Suppressor macrophage (primary cell): ENCODE measurements at places on chromosomes 2 and 18.

GRCh38 chr2:30191819-30192271 lies 39.5 kb upstream of the LBH start:
- no peak for DNase-seq

DNA sequence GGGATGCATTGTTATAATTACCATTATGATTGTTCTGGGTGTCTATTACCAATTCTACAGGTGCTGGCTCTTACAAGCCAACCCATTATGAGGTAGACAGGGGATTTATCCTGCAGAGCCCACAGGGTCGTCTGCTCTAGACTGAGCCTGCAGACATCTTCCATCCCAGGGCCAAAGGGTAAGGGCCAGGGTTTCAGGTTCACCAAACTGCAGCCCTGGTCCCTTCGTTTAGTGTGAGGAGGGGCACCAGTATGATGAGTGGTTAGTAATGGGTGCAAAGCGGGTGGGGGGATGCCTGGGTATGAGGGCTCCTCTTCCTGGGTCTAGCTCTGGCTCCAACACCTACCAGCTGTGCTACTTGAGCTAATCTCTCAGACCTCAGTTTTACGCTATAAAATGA lies 1.2 kb upstream of the ARID5A start:
- no peak for DNase-seq

GRCh38 chr2:54962511-54962910 lies 87.7 kb downstream of the RTN4 start:
- DNase-seq, result no peak

DNA sequence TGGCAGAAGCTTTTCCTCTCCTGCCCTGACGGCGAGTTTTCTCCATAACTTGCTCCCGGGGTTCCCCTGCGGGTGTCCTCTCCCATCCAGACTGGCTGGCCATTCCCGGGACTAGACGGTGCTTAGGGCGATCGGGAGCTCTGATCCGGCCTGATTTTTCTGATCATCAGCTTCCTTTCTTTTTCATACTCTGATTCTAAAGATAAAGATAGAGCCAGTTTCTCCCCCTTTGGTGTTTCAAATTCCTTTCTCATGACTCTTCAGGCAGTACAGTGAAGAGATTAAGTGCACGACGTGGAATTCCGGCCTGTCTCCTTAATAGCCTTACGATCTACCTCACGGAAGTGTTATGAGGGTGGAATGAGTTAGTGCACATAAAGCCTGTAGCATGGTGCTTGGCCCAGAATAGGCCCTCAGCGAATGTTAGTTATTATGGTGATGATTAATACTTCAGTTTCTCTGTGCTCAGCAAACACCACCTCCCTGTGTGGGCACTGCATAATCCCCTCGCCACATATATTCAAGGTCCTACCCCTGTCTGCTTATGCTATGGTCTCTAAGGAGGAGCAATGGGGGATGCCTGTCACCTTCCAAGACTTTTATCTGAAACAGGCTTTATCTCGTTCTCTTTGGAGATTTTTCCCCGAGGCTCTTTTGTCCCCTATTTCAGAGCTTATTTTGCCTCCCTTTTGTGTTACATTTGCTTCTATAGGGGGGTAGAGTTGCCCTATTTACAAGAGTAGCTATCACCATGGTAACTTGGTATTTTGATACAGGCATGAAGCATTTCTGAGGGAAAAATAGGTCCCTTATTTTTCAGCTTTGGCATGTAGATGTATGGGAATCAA lies 254.8 kb downstream of the CDH2 start:
- no peak for DNase-seq

GRCh38 chr2:29336341-29337241 lies 221.4 kb downstream of the CLIP4 start:
- DNase-seq, result no peak

GRCh38 chr2:230711224-230711623 lies 1.4 kb upstream of the CAB39 start:
- DNase-seq, result peak; percentile 80

- DNase-seq, result no peak
Measured at GRCh38 chr2:170350929-170351826, 173.2 kb downstream of the MYO3B start.

- no peak for DNase-seq
Measured at GRCh38 chr2:240959941-240960308, 38.5 kb upstream of the SNED1 start.

DNA sequence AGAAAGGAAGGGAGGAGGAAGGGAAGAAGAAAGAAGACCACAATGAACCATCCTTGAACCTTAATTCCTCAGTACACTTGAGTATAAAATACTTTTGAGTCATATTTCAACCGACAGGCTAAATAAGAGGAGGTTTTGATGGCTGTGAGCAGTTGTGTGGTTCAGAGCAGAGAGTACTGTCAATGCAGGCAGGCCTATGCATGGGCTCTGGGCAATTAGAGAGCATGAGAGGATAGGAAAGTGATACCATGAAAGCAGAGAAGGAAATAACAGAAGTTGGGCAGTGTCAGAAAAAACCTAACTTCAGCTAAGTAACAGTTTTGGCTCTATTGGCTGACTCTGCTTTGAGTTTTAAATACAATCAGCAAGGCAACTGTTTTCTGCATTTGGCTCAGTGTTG lies 123.6 kb upstream of the STK17B start:
- no peak for DNase-seq

DNA sequence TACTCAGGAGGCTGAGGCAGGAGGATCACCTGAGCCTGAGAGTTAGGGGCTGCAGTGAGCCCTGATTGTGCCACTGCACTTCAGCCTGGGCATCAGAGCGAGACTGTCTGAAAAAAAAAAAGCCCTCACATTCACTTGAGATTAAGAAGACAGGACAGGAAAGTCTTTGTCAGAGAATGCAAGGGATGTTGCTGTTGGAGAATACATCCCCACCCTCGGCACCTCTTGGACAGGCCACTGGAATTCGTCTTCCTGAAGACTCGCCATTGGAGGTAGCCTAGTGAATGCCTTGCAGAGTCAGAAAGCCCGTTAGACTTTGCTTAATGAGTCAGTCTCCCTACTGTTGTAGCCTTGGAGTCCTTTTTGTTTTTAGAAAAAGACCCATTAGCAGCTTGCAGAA lies 205.6 kb downstream of the FAM210A start:
- no peak for DNase-seq

DNA sequence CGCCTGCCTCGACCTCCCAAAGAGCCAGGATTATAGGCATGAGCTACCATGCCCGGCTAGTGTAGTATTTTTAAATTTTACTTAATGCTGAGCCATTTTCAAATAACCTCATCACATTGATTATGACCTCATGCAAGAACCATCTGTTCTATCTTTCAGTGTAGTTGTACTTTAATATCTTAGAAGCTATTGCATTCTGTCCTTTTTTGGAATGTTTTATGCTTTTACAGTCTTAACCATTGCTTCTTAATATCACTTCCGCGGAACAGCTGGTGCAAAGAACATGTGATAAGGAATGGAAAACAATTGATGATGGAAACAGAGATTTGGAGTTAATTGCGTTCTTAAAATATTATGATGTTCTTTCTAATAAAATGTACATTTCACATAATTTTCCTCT lies 2.7 kb downstream of the GEN1 start:
- DNase-seq, result no peak

DNA sequence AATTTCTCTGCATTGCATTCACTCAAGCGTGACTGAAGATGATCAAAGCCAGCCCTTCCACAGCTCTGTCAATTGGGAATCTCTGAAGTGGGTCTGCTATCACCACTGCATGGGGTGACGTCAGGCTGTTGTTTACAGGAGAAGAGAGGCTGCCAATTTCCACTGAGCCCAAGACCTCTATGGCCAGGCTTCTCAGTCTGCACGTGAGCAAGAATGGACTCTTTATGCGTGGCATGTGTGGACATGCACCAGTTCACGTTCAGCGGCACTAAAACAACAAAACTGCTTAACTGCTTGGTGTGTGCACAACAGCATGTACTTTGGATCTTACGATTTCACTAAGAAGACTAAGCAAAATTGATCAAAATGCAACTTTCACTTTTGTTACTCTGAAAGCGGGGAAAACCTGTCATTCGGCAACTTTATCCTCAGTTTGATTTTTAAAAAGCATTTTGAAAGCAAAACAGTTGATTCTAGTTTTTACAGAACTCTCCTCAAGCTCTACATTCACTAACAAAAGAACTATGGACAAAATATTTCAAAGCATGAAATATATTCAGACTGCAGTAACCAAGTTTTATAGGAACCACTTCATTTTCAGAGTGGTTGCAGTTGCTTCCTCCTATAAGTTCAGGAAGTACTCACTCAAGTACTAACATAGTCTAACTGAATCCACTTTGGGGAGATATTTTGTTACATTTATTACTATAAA lies 77.0 kb upstream of the SERTAD2 start:
- DNase-seq, result peak; percentile 65

DNA sequence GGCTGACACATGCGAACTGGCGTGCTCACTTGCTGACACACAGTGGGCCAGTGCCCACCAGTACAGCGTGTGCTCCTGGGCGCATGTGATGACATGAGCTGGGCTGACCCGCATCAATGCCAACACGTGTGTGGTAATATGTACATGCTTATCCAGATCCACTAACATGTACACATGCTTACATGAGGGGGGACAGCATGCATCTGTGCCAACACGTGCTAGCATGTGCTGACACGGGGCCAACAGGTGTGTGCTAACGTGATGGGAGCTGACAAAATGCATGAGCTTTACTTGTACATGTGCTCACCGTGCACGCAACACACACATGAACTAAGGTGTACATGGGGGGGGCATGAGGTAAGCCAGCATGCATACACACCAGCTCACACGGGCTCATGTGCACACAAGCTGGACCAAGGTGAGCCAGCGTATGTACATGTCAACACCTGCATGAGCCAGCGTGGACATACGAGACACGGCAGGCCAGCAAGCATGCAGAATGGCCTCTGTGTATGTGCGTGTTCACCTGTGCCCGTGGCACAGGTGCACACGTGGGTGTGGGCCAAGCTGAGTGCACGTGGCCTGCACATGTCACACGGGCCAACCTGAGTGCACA lies 28.5 kb downstream of the GPC1 start:
- no peak for DNase-seq

- DNase-seq, result no peak
Measured at GRCh38 chr18:10135302-10135926, 221.6 kb downstream of the VAPA start.

DNA sequence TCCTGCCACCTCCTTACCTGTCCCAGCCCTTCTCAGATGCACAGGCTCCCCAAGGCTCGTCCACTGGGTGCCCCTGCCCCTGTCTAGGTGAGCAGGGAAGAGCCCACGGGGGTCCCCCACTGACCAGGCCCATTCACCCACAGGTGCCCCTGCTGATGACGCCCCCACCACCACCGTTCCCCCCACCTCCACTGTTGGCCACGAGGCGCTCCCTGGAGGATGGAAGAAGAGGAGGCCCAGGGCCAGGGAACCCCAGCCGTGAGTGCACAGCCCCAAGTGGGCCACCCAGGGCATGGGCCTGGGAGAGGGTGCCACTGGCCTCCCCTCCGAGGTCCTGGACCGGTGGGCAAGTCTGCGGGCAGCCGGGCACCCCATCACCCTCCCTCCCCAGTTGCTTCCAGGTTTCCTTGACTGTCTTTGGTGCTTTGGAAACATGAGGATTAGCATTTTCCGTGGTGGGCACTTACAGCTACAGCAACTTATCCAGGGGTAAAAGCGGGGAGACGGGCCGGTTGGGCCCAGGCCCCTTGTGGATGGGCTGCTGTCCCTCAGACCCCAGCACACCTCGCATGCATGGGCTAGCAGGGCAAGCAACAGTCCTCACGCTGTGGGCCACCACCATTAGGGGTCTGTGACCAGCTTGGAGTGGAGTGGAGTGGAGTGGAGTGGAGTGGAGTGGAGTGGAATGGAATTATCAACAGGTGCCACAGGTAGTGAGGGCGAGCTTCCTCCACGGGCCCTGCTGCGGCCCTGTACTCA lies 13.2 kb upstream of the KLHL30 start:
- DNase-seq, result no peak

GRCh38 chr2:225995796-225996461 lies 596.4 kb downstream of the NYAP2 start:
- DNase-seq, result peak; percentile 52

DNA sequence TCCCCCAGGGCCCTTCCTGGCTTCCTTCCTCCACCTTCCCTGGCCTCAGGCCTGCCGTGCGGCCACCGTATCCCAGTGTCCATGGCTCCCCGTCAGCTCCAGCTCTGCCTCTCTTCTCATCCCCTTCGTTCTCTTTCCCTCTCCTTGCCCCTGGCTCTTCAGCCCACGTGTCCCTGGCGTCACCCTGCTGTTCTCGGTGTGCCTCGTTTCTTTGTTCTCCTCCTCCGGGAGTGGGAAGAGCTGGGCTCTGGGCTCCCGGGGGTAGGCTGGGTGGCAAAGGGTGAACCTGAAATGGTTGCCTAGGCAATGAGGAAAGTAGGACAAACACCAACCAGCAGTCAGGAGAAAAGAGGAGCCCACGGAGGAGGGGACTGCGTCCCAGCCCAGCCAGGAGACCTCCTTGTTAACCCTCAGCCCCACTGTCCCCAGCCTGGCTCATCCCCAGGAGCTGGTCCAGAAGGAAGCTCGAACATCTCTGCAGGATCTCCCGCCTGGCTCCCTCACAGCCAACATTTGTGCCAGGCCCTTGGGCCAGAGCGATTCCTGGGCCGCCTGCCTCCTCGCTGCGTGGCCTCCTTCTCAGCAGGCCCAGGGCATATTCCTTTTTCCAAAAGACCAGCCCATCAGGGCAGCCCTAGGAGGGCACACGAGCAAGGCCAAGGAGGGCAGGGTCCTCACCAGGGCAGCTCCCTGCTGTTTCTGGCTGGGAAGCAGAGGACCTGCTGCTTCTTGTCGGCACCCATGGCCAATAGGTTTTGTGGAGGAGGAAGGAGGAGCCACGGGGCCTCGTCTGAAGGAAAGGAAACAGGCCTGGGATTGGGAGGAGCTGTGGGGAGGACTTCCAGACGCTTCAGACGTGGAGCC lies 30.9 kb upstream of the DNMT3A start:
- DNase-seq, result no peak
